ENCODE measurements at places on chromosomes 3 and 15. TPM values are rescaled to one million over a fixed set of nuclear protein-coding genes. Genes with fewer than 3 reads are reported as not detected.

The PAK2 gene
- polyA plus RNA-seq, result 67.2 TPM

- no peak for DNase-seq
Measured at GRCh38 chr3:68360492-68360891, 571.9 kb downstream of the TAFA4 start.

DNA sequence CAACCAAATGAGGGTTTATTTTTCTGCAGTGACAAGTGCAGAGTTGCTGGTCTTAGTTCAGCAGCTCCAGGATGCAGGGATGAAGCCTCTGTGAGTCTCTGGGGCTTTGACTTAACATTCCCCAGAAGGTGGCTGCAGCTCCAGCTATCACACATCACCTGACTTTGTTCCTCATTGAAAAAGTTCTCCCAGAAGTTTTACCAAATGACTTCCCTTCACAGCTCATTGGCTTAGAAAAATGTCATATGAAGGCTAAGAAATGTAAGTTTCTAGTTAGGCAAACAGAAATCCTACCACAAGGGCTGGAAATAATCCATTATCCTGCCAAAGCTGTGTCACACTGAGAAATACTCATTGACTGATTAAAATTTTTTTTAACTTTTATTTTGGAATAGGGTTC is 184.9 kb downstream of the MINAR1 start:
- DNase-seq, result no peak

- no peak for DNase-seq
Measured at GRCh38 chr3:175392653-175393052, 533.5 kb downstream of the NAALADL2 start.

DNA sequence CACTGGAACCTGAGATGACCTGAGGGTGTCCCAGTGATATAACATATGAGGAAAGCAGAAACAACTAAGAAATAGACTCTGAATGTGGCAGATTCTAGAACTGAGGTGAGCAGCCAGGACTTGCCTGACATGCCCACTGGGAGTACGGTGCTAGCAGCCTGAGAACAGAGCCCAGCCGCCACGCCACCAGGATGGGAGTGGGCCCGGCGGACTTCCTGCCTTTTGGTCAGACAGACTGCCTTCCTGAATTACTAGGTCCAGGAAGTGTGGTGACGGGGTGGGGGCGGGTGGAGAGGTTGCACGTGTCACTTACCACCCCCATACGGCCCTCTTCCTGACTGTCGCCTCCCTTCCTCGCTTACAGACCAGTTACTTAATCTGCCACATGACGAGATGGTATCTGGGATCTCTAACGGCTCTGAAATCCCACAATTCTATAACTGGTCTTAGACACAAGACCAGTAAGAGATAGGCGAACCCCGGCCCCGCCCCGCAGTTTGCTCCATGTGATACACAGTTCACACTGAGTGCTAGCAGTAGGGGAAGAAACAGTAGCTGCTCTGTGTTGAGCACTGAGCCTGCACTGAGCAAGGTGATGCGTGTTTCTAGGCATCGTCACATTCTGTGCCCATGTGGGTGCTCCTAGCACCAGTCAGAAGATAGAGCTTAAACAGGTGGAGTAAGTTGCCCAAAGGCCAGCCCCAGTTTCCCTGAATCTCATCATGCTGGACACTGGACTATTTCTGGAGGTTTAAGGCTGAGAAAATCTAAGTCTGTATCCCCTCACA is 95.7 kb downstream of the CPN2 start:
- DNase-seq, result no peak

DNA sequence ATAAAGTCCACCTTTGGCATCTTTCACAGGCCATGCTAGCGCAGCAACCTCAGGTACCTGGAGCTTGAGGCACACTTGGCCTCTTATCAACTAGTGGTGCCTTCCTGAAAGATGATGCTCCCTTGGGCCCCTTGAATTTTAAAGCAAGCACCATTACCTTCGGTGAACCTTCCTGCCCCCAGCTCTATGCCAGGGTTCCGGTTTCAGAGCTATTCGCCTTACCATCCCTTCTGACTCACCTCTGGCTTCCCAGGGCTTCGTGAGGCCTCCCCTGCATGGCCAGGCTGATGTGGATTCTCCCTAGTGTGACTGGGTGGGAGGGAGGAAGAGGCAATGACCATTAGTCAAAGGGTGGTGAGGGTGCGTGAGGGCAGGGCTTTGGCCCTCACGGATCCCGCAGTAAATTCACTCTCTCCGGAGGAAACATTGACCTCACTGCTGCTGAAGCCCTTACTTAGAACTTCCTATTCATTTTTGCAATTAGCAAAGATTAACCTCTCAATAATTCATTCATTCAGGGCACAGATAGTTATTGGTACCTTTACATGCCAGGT is 16.3 kb downstream of the BHLHE40 start:
- DNase-seq, result no peak

The ATP8B4 gene
- 2.4 TPM for polyA plus RNA-seq

The TP63 gene
- 0.51 TPM for polyA plus RNA-seq

- no peak for DNase-seq
Measured at GRCh38 chr15:36784717-36785116, 205.3 kb downstream of the CDIN1 start.

- DNase-seq, result no peak
Measured at GRCh38 chr3:57825116-57825515, 69.0 kb downstream of the SLMAP start.

DNA sequence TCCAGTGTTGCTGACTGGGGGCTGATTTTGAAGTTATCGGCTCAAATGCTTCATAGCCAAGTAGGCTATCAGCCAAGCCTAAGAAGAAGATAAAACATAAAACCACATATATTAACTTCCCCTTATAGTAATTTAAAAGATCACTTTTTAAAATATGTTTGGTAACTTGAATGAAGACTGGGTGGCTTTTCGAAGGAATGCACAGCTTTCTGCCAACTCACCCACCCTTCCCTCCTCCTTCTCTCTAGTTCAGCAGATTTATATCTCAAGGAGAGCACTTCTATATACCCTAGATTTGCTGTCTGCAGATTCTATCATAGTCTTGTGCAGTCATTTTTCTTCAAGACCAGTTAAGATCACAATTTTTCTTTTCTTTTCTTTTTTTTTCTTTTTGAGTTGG is 189.4 kb upstream of the CHRM5 start:
- DNase-seq, result no peak

The FGD5 gene
- polyA plus RNA-seq, result 37.8 TPM

GRCh38 chr3:48599077-48599501 is 4.0 kb upstream of the COL7A1 start:
- no peak for DNase-seq

DNA sequence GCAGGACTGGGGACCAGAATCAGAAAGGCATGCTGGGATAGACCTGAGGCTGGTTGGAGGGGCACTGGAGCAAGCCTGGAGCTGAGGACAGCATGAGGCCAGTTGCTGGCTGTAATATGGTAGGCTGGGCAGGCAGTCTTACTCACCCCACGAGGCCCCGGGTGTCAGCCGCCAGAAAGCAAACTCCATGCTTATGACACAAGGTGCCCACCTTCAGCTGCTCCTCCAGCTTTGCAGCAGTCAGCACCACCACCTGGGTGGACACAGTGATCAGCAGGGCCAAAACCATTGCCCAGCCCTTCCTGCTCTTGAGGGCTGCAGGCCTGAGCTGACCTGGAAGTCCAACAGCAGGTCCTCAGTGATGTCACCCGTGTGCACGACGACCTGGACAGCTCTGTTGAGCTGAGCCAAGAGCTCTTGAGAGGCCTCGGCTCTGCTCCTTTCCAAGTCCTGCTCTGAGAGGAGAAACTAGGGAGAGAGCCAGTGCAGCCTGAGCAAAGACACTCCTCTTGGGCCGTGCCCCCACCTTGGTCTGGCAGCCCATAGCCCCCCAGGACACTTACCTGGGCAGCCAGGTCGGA is 747 bp downstream of the UBA7 start:
- DNase-seq, result no peak

DNA sequence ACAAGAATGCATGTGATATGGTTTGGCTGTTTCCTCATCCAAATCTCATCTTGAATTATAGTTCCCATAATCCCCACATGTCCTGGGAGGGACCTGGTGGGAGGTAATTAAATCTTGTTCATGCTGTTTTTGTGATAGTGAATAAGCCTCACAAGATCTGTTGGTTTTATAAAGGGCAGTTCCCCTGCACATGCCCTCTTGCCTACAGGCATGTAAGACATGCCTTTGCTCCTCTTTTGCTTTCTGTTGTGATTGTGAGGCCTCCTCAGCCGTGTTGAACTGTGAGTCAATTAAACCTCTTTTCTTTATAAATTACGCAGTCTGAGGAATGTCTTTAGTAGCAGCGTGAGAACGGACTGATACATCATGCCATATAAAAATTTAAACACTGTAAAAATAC is 1537.0 kb downstream of the OTOL1 start:
- DNase-seq, result no peak

DNA sequence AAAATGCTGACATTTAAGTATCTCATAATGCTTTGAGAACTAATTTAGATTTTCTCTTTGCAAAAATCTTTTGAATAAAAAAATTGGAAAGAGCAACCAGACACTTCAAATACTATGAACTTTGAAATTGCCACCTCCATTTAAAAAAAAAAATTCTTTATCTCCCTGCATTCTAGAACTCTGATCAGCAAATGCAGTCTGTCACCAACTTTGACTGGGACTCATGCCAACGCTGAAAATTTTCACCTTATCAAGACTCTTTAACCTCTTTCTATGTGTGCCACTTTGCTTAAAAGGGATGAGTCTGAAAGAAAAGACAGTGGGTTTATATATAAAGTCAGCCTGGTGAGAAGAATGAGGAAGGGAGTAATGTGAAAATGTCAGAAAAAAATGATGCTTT is 191.2 kb upstream of the ARPP21 start:
- DNase-seq, result no peak

DNA sequence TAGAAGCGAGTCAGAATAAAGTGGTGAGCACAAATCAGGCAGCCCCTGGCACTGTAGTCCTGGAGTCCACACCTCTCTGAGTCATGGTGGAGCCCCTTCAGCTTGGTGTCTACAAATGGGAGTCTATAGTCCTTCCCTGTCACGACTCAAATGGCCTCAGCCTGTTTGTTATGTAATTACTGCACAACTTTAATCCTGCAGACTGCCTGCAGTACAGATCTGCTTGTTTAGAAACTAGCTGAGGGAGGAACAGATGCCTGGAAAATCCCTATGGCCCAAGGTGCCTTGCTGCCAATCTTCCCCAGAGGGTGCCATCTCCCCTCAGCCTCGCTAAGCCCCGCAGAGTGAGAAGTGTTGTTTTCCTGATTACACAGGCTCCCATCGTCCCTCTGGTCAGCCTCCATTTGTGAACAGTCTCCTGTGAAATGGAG is 3.9 kb upstream of the CXCR6 start:
- DNase-seq, result no peak

DNA sequence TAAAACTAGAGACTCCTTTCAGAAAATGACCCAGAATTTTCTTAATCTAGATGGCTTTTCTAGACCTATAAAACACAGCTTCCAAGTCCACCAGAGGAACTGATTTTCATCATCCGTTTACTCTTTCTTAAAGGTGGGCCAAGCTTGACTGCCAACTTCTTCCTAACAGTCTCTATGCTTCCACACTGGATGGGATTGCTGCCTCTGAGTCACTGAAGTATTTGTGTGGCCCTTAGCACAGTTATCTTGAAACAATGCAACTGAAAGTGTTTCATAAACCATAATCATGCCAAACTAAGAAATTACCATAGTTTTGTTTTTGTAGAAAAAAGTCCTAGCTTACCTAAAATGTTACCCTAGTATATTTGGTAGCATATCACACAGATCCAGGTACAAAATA is 985.7 kb downstream of the TUSC7 start:
- no peak for DNase-seq

The AHSG gene
- 35.6 TPM for polyA plus RNA-seq

The GPR171 gene
- polyA plus RNA-seq, result 1.2 TPM

DNA sequence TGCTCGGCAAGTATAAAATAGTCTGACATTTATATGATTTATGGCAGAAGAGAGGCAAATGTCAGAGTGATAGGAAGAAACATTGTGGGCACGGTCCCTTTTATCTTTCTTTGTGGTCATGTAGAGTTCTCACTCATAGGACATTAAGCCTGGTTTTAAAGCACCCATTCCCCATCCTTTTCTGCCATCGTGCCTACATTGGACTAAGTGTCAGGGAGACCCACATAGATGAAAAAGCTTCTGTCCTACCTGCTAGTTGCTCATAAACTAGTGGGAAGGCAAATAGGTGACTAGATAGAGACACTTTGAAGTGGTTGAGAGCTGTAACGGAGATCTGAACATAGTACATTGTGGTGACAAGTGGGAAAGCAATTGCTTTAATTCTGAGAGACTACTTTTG is 155.7 kb downstream of the B3GALNT1 start:
- DNase-seq, result no peak

DNA sequence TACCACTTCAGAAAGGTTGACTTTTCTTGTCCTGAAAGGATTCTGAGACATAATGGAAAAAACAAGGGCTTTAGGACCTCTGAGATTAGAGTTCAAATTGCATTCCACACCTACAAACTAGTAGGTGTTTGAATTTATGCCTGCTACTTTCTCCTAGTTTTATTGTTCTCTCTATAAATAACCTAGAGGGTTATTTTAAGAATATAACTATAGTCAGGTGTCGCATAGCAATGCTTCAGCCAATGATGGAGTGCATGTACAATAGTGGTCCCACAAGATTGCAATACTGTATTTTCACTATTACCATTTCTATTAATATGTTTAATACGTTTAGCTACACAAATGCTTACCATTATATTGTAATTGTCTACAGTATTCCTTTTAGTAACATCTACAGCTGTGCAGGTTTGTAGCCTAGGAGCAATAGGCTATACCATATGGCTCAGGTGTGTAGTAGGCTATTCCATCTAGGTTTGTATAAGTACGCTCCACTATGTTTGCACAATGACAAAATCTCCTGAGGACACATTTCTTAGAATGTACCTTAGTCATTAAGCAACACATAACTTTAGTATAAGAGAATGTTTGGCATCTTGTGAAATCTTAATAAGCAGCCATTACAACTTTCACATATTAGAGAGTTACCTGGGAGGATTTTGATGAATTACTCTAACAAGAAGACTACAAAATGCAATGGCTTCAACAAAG is 1352.5 kb downstream of the ZPLD1 start:
- no peak for DNase-seq

The SLC6A11 gene
- polyA plus RNA-seq, result 0.08 TPM

GRCh38 chr3:180698760-180699270 is 19.5 kb upstream of the CCDC39 start:
- no peak for DNase-seq

- no peak for DNase-seq
Measured at GRCh38 chr3:168707900-168708299, 612.2 kb upstream of the GOLIM4 start.

- no peak for DNase-seq
Measured at GRCh38 chr3:140244893-140245292, 309.9 kb downstream of the CLSTN2 start.

GRCh38 chr15:71109130-71109529 is 6.1 kb upstream of the THSD4 start:
- no peak for DNase-seq

DNA sequence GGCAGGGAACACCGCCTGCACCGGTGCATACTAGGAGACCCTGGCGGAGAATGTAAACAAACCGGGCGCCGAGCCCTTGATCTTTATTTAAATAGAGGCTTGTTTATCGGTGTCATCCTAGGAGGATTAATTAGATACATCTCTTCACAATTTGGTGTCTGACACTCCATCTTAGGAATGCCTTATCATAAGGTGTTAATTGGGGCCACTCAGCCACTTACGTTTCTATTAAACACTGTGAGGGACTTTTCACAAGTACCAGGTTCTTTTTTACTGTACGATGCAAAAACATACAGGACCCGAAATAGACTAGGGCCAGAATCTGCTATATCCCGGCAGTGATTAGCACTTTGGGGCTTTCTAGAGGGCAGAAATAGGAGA is 8.0 kb downstream of the EOMES start:
- DNase-seq, result no peak

The GOLGA8G gene
- polyA plus RNA-seq, result 0.12 TPM

All from right lung (tissue), 10 donors.